ENCODE measurements at places on chromosomes 2 and 18.

GRCh38 chr2:201777043-201777442, 3.7 kb downstream of the ALS2 start:
- DNase-seq: no peak

- no peak for DNase-seq
Observed at GRCh38 chr2:219362072-219362471, 25.6 kb downstream of the DNPEP start.

- no peak for DNase-seq
Observed at GRCh38 chr2:124264551-124265091, 239.5 kb downstream of the CNTNAP5 start.

- no peak for DNase-seq
Observed at GRCh38 chr2:128491692-128492244, 173.1 kb upstream of the HS6ST1 start.

- DNase-seq: no peak
Observed at GRCh38 chr2:86274265-86274917, 63.0 kb downstream of the REEP1 start.

GRCh38 chr2:65278531-65278981, 50.9 kb downstream of the ACTR2 start:
- DNase-seq: no peak

GRCh38 chr2:211986313-211986712, 552.3 kb downstream of the ERBB4 start:
- DNase-seq: no peak

DNA sequence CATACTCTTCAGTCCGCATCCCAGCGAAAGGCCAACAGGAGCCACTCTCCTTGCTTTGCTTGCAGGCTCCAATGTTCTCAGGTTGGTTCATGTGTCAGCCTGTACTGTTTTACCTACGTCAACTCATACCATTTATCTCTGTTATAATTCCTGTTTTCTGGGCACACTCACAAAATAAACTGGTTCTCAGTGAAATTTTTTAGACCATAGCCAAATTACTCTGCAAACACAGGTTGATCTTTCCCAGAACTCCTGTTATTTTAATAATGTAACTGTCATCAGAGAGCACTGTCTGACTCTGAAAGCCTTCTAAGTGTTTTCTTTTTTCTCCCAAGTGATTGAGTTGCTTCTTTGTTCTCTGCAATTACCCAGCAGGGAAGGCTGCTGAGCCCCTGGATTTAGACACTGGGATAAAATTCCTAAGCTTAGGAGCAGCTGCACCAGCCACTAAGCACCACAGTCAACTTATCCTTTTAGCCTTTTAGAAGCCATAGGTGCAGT, 111.6 kb upstream of the PIEZO2 start:
- DNase-seq: no peak

DNA sequence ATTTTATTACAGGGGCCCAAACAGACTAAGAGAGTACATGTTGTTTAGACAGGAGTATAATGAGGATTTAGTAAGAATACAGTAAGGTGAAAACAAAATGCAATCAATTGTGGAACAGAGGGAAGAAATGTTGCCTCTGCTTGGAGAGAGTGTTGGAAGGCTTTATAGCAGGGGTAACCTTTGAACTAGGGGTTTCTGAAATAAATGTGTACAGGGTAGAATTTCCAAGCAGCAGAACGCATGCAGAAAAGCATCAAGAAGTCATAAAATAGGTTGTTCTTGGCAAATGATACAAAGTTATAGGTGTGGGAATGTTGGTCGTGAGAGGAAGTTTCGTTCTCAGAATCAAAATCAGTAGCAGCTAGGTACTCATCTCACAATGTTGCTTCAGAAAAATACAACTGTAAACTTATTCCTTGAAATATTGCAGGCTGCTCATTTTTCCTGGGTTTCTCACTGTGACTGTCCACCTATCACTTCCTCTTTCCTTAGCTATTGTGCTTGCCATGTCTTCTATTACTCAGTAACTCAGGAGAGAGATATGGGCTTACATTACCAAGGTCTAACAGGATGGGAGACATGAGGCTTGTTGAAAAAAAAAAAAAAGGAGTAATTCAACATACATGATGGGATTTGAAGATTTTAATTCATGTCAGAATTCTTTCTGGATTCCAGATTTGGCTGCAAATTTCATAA, 17.1 kb upstream of the HNMT start:
- no peak for DNase-seq

GRCh38 chr2:11155381-11156035, at the start of gene SLC66A3:
Gene SLC66A3 (plus strand): TSS chr2:11155467. CDS start chr2:11155547, 80 bp downstream.
- DNase-seq: no peak

DNA sequence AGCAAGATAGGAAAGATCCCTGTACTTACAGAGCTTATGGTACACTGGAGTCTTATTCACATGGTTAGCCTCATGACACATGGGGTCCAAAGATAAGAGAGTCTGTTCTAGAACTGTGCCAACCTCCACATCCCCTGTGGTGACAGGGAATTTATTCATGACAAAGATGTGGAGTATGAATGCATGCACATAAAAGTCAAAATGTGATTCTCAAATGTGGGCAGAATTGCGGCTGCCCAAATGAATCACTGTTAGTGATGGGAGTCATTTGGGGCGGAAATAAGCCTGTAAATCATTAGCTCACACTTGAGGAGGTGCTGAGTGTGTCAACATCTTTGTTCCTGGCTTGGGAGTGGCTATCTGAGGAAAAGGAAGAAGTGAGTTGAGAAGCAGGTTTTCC, 560.6 kb downstream of the SLC4A3 start:
- DNase-seq: no peak

DNA sequence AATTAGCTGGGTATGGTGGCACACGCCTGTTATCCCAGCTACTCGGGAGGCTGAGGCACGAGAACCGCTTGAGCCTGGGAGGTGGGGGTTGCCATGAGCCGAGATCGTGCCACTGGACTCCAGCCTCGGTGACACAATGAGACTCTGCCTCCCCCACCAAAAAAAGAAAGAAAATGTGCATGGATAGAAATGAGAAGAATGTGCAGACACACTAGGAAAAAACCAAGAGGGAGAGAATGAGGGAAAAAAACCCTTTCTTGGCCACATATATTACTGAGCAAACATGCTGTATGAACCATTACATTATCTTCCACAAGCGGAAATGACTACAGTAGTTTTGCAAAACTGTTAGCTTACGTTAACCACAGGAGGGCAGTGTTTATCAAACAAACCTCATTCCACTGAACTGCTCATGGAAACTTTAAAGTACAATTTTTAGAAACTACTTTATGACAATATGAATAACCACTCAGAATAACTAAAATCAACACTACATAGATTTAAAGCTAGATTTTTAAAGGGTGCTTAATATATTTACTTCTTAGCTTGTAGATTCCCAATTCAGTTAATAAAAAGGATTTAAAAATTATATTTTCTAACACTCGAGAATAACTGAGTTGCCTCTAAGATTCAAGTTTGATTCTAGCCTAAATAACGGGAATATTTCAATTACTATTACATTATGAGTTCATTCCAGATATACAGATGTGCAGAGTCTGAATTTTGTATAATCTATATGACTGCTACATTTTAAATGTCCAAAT, 26.4 kb downstream of the ASXL2 start:
- peak; percentile 7 for DNase-seq

DNA sequence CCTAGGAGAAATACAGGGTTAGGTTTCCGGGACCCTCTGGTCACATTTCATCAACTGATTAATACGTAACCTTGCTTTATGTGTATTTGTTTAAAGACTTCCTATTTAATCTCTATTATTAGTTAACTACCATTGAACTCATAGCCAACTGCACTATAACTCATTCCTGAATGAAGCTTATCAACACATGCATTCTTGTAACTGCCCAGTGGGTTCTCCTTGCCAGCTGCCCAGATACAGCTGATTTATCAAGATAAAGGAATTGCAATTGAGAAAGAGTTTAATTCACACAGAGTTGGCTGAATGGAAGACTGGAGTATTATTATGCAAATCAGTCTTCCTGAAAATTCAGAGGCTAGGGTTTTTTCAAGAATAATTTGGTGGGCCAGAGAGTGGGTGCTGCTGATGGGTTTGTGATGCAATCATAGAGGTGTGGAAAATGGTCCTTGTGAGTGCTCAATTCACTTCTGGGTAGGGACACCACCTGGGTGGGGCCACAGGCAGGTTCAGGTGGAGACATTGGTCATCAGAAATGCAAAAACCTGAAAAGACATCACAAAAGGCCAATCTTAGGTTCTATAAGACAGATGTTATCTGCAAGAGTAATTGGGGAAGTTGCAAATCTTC, 21.1 kb upstream of the NOSTRIN start:
- no peak for DNase-seq

GRCh38 chr2:205086662-205087061, 541.4 kb downstream of the PARD3B start:
- DNase-seq: no peak

DNA sequence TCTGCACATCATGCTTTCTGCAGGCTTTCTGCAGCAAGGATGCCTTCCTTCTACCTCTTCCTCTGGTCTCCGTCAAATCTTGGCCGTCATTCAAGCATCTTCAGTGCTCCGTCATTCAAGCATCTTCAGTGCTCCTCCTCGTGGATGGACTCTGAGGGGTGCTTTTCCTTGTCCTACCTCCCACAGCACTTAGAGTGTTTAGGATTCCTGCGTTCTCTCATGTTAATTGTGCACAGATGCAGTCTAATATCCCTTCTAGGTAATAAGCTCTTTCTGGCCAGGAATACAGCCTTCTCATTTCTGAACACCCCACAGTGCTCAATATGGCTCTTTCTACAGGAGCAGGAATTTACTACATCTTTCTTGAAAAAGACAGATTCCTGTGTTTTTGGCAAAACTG, 59.8 kb downstream of the ZNF236 start:
- DNase-seq: no peak

DNA sequence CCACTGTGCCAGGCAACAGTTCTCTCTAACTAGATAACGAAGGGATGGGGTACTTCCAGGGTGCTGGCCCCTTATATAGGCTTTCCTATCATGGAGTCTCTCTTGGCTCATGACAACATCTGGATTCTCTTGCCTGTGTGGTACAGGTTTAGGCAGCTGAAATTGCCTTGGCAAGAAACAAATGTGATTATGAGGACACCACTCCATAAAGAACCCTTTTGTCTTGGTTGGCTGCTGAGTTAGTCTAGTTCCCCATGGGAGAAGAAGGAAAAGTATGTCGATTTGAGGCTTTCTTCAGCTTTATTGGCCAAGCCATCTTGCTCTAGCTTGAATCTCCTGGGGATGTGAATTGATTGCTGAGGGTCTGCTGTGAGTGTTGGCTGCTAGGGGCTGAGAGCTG, 76.3 kb upstream of the ZCCHC2 start:
- no peak for DNase-seq

DNA sequence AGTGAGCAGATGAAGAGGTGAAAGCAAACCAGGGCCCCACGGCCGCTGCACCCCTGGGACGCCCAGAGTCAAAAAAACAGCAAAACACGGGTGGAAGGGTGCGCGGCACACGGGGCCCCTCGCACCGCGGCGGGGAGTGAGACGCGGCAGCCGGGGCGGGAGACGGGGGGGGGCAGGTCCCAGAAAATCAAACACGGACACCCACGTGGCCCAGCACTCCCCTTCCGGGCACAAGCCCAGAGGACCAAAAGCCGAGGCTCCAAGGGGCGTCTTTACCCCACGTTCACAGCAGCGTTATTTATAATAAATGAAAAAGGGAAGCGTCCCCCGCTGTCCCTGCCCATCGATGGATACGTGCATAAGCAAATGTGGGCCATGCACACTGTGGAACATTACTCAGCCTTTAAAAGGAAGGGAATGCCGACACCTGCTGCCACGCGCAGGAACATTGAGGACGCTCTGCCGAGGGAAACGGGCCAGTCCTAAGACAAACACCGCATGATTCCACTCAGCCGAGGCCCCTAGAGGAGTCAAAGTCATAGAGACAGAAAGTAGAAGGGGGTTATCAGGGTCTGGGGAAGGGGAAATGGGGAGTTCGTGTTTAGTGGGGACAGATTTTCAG, 677 bp upstream of the COPS9 start:
- no peak for DNase-seq

GRCh38 chr2:83899271-83899670, 559.8 kb downstream of the SUCLG1 start:
- DNase-seq: no peak

DNA sequence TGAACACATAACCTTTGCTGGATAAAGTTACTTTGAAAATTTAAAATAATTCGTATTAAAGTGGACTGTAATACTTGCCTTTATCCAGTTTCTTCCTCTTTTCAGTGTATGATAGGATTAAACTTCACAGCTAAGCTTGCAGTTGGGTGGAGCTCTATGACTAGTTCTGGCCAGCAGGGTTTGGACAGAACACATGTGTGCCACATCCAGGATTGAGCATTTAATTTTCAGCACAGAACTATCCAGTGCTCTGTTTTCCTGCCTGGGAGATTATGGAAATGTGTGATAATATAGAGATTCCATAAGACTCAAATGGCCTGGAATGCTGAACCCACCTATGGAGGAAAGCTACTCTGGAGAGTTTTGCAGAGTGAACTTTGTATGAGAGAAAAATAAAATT, 200.2 kb downstream of the OSR1 start:
- no peak for DNase-seq

Data from stimulated activated CD8-positive, alpha-beta memory T cell treated with anti-CD3 and anti-CD28 coated beads, Interleukin-4, amount 100 ng/mL, for 1 hour (primary cell).